ENCODE measurements at places on chromosomes 4 and X. TPM values are rescaled to one million over a fixed set of nuclear protein-coding genes. Genes with fewer than 3 reads are reported as not detected.

PPP2R2C gene
- total RNA-seq = 7.0 TPM

SPOCK3 gene
- total RNA-seq = 2.2 TPM

LDB2 gene
- 0.29 TPM for total RNA-seq

TRO gene
- total RNA-seq = not detected

DCAF4L1 gene
- total RNA-seq = 0.63 TPM

ABCG2 gene
- not detected for total RNA-seq

HS6ST2 gene
- total RNA-seq = 6.1 TPM

GLRA3 gene
- total RNA-seq = not detected

FUNDC2 gene
- total RNA-seq = 80.7 TPM

REST gene
- total RNA-seq = 22.4 TPM

ZRSR2 gene
- 7.6 TPM for total RNA-seq

AFM gene
- total RNA-seq = not detected

AMTN gene
- not detected for total RNA-seq

CORIN gene
- not detected for total RNA-seq

CFP gene
- 0.12 TPM for total RNA-seq

PGAM4 gene
- not detected for total RNA-seq

NUDT10 gene
- total RNA-seq = 0.22 TPM

UGT2B17 gene
- total RNA-seq = not detected

PCDH7 gene
- total RNA-seq = 1.8 TPM

PWWP3B gene
- total RNA-seq = 0.07 TPM

CCNB3 gene
- 0.33 TPM for total RNA-seq

FGF5 gene
- 2.6 TPM for total RNA-seq

VEGFD gene
- not detected for total RNA-seq

PCDH10 gene
- 0.23 TPM for total RNA-seq

BMP15 gene
- total RNA-seq = not detected

FAM184B gene
- 0.47 TPM for total RNA-seq

LGI2 gene
- total RNA-seq = 3.4 TPM

PPM1K gene
- 3.0 TPM for total RNA-seq
